ENCODE measurements at places on chromosomes 13 and 19.

GRCh38 chr13:45339867-45340266, 1.1 kb downstream of the TPT1 start:
- peak; percentile 17 for DNase-seq

GRCh38 chr13:65865206-65865605, 1364.9 kb downstream of the PCDH9 start:
- no peak for DNase-seq

GRCh38 chr19:18961767-18962620, 21.0 kb upstream of the HOMER3 start:
- DNase-seq: no peak

DNA sequence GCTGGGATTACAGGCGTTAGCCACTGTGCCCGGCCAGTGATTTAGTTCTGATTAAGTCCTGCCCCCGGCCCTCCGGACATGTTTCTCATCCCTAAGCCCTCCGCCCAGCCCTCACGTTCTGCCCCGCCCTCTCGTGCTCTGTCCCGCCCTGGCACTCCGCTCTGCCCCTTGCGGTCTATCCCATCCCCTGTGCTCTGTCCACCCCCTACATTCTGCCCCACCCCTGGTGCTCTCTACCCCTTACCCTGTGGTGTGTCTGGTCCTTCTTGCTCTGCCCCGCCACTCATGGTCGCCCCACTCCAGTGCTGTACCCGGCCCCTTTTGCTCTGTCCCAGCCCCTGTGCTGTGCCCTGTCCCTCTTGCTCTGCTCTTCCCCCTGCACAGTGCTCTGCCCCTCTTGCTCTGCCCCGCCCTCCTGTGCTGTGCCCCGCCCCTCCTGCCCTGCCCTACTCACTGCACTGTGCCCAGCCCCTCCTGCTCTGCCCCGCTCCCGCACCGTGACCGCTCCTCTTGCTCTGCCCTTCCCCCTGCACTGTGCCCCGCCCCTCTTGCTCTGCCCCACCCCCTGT, 3.0 kb downstream of the GTPBP3 start:
- DNase-seq: no peak

DNA sequence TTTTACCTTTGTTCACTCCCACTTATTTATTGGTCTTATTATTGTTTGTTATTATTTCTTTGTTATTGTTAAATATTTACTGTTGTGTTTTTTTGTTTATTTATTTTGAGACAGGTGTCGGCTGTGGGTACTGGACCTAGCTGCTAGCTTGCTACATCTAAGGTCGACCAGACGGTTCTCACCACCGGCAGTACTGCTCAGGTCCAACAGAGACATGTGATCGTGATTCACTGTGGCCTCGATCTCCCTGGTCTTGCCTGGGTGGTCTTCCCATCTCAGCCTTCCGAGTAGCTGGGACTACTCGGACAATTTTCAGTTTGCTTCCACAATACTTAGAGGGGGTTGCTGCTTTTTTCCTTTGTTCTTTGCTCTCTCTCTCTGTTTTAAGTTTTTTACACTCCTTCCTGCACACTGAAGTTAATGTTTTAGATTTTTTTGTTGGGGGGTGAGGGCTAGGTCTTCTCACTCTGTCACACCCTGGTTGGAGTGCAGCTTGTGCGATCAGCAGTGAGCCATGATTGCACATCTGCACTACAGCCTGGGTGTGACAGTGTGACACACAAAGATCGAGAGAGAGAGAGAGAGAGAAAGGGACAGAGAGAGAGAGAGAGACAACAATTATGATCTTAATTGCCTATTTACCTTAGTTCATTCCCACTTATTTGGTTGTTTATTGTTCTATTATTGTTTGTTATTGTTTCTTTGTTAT, 1432.4 kb downstream of the UQCRFS1 start:
- DNase-seq: no peak

DNA sequence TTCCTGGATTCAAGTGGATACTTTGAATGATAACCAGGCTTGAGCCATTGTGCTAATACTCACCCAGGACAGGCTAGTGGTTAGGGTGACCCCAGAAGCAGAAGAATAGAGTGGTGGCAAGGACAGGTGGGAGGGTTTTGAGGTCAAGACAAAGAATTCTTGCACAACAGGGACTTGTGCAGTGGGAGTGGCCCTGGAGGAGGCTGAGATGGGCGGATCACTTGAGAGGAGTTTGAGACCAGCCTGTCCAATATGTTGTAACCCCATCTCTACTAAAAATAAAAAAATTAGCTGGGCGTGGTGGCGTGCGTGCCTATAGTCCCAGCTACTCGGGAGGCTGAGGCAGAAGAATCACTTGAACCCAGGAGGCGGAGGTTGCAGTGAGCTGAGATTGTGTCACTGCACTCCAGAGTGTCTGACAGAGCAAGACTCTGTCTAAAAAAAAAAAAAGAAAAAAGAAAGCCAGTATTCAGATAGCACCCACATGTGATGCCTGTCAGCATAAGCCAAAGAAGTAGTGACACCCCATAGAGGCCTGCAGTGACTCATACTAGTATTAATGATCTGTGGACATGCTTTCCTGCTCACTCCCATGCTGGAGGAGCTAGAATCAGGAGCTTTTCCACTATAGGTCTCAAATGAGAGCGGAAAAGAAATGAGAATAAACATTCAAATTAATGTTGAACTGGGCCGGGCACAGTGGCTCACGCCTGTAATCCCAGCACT, 78.7 kb downstream of the RNF17 start:
- DNase-seq: no peak

GRCh38 chr19:16627193-16627927, 644 bp downstream of the MED26 start:
- DNase-seq: no peak
